Body of pancreas (tissue), 4 donors: ENCODE measurements at places on chromosomes 6 and 20. TPM values are rescaled to one million over a fixed set of nuclear protein-coding genes. Genes with fewer than 3 reads are reported as not detected.

EEF1A1 gene
- 4,267 TPM for total RNA-seq

TCF21 gene
- total RNA-seq, result 1.3 TPM

GRCh38 chr6:3124667-3125066, 6.2 kb downstream of the BPHL start:
- DNase-seq, result no peak

DNA sequence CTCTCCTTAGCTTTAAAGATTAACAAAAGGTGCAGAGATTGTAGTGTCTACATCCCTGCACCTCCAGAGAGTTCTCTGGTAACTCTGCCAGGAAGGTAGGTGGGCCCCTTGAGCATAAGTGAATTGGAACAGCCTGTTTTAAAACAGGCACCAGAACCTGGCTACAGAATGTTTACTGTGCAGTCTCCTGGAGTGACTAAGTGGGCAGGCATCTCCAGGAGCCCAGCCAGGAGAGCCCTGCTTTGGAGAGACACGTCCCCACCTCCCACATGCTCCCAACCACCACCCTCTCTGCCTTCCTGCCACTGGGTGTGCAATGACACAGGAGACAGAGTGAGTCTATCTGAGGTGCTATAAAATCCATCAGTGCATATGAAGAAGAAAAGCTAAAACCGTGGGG, 110.3 kb upstream of the EYA4 start:
- peak; percentile 54 for DNase-seq

GRCh38 chr20:39800548-39800947, 838.4 kb downstream of the DHX35 start:
- DNase-seq, result no peak

- DNase-seq, result no peak
Observed at GRCh38 chr6:2432292-2432691, 186.9 kb upstream of the GMDS start.

DNA sequence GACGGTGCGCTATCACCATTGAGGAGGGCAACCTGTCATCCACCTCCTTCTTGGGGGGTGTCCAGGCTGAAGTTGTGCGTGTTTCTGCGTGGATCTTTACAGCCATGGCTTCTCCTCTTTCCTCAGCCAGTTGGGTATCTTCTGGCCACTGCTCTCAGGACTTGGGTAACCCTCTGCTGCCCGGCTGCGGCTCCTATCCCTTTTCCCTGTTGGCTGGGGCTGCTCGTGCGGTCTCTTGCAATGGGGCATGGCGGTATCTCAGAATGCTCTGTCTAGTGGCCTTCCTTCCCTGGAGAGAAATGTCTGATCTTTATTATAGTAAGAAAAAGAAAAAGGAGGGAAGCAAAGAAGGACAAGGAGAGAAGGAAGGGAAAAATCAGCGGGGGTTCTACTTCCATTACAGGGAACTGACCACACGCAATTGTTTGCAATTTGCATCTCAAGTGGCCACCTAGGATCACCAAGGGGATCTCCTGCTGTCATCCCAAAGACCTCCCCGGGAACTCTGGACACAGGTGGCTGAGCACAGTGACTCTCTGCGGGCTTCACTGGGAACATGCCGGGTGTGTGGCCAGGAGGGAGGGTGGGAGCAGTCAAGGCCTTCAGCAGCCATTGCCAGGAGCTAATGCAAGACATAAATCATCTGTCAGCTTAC, 60.8 kb downstream of the NPEPL1 start:
- no peak for DNase-seq

DNA sequence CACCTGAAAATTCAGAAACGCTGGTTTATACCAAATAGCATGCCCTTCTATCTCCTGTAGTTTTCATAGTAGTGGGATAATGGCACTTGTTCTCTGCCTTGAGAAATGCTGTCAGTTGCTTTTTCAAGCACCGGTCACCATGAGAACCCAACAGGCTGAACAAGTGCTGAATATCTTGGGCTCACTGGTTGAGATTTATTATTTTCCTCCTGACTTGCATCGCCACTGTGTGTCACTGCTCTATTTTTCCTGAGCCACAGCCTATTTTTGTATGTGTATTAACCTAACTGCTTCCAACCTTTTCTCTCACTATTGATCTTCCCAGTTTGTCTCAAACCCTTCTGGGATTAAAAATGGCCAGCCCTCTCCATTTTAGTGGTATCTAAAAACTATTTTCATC, 71.9 kb downstream of the OPN5 start:
- DNase-seq, result no peak
